ENCODE measurements at places on chromosomes 12 and 14.

- DNase-seq = no peak
Observed at GRCh38 chr12:124448955-124449622, 118.3 kb downstream of the NCOR2 start.

GRCh38 chr12:52903855-52904508 lies 894 bp downstream of the KRT8 start:
- no peak for DNase-seq

- DNase-seq = no peak
Observed at GRCh38 chr12:55039395-55040354, 19.9 kb downstream of the NEUROD4 start.

DNA sequence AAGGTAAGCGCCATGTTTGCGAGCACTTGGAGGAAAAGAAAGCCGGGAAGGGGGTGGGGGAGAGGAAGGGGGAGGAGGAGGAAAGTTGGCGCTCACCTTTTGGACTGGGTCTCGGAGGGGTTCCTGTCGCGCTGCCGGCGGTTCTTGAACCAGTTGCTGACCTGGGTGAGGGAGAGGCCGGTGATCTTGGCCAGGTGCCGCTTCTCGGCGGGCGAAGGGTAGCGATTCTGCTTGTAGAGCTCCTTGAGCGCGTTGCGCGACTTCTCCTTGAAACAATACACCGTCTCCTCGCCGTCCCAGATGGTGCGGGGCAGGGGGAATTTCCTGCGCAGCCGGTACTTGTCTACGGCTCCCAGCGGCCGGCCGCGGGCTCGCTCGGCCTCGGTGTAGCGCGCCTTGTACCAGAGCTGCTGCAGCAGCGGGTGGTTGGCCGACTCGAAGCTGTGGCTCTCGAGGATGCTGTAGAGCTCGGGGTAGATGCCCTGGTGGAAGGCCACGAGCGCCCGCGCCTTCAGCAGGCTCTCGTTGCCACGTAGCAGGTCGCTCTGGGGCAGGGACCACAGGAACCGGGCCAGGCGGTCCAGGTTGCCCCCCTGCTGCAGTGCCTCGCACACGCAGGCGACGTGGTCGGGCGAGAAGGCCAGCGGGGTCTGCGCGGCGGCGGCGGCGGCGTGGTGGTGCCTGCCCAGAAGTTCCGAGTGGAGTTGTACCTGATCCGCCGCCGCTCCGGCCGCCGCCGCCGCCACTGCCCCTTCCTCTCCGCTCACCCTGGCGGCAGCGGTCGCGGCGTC lies 840 bp downstream of the SIX4 start:
- DNase-seq = no peak

All from stimulated activated CD8-positive, alpha-beta memory T cell treated with anti-CD3 and anti-CD28 coated beads, Interleukin-7, amount 100 ng/mL, for 1 hour (primary cell).